ENCODE measurements at places on chromosomes 11 and 22. TPM values are rescaled to one million over a fixed set of nuclear protein-coding genes. Genes with fewer than 3 reads are reported as not detected.

GRCh38 chr11:60724420-60724819, at the start of gene MS4A18:
Gene MS4A18, plus strand, starts transcription at chr11:60724720.
- H3K27ac ChIP-seq, result no peak within 1 kb of the TSS
- H3K27me3 ChIP-seq, result peaks cover 8% of the 10 kb centered on the region
- DNase-seq, result no peak

GRCh38 chr11:132681971-132682370, 850.3 kb downstream of the OPCML start:
- peaks cover 8% of the 10 kb centered on the region for H3K27me3 ChIP-seq
- no peaks in the 10 kb centered on the region for H3K36me3 ChIP-seq
- no peak overlapping the region for H3K4me3 ChIP-seq

- no peak for DNase-seq
- peaks cover 18% of the 10 kb centered on the region for H3K36me3 ChIP-seq
- H3K4me3 ChIP-seq, result no peak overlapping the region
- H3K27me3 ChIP-seq, result peaks cover 2% of the 10 kb centered on the region
- peaks cover 69% of the 10 kb centered on the region for H3K4me1 ChIP-seq
These were observed 30.8 kb upstream of the SORL1 start for GRCh38 chr11:121421149-121421901.

- no peaks in the 10 kb centered on the region for H3K4me1 ChIP-seq
- H3K36me3 ChIP-seq, result no peaks in the 10 kb centered on the region
- peaks cover 5% of the 10 kb centered on the region for H3K27me3 ChIP-seq
- no peak overlapping the region for H3K27ac ChIP-seq
- DNase-seq, result no peak
These were observed 31.7 kb upstream of the APLP2 start for GRCh38 chr11:130037881-130038585.

DNA sequence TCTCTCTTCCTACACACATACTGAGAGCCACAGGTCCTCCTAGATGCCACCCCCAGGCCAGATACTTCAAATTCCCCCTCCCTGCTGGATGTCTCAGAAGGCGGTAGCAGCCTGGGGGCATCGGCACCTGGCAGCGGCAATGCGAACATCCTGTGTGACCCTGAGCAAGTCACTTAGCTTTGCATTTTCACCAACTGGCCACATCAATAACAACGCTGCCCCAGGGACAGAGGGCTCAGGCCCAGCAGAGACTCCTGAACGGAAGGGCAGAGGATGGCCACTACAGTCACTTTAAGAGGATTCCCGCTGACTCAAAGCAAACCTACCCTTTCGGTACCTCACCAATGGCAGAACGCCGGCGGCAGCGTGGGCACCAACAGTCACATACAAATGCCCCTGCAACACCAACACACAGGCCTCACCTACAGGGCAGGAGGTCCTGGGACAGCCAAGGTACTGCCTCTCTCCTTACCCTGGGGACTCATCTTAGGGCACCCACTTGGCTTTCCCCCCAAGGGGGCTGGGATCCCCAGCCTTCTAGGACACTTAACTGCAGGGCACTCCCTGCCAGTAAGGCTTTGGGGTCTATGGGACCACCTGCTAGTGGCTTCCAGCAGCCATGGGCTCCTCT, 1.6 kb downstream of the LMO1 start:
- H3K27ac ChIP-seq, result no peak overlapping the region
- peaks cover 57% of the 10 kb centered on the region for H3K27me3 ChIP-seq
- H3K4me3 ChIP-seq, result no peak overlapping the region
- no peak for DNase-seq
- peaks cover 6% of the 10 kb centered on the region for H3K4me1 ChIP-seq

DNA sequence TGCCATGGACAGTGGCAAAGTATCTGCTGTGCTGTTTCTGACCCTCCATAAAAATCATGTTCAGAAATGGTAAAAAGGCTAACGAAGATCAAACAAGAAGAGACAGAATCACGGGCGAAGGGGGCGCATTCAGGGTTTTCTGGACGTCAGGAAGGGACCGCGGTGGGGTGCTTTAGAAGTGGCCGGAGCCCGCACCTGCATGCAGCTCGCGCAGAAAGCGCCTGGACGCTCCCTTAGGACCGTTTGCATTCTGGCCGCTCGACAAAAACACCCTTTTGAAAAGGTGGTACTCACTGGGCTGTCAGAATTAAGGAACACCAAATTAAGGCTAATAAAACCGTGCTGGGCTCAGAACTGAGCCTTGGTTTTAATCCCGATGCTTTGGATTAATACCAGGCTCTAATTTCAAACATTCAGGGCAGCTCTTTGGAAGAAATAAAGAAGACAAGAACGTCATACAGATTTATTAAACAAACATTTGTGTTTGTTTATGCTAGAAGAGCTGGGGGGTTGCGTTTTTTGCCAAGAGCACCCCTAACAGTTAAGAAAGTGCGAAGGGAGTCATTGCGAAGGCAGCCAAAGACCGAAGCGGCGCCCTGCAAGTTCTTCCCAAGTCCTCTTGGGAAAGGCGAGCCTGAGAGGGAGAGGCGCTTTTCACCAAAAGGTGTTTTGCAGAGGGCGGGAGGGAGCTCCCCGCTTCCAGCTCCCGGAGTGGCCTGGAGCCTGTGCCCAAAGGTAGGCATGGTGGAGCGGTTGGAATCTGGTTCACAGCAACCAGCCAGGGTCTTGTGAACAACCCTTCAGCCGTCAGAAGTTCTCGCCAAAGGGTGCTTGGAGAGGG, 47.7 kb upstream of the DBX1 start:
- peaks cover 40% of the 10 kb centered on the region for H3K27me3 ChIP-seq
- no peak for DNase-seq
- no peaks in the 10 kb centered on the region for H3K4me1 ChIP-seq
- no peak overlapping the region for H3K27ac ChIP-seq
- H3K4me3 ChIP-seq, result no peak overlapping the region
- no peaks in the 10 kb centered on the region for H3K36me3 ChIP-seq

GRCh38 chr11:66420671-66421476, at the start of gene NPAS4:
Gene NPAS4, plus strand, starts transcription at chr11:66421035. Its CDS starts 145 bp downstream, at chr11:66421180.
- H3K36me3 ChIP-seq, result no peaks in the 10 kb centered on the region
- H3K4me1 ChIP-seq, result peaks cover 13% of the 10 kb centered on the region
- no peak for DNase-seq
- H3K27me3 ChIP-seq, result peaks cover 24% of the 10 kb centered on the region

DNA sequence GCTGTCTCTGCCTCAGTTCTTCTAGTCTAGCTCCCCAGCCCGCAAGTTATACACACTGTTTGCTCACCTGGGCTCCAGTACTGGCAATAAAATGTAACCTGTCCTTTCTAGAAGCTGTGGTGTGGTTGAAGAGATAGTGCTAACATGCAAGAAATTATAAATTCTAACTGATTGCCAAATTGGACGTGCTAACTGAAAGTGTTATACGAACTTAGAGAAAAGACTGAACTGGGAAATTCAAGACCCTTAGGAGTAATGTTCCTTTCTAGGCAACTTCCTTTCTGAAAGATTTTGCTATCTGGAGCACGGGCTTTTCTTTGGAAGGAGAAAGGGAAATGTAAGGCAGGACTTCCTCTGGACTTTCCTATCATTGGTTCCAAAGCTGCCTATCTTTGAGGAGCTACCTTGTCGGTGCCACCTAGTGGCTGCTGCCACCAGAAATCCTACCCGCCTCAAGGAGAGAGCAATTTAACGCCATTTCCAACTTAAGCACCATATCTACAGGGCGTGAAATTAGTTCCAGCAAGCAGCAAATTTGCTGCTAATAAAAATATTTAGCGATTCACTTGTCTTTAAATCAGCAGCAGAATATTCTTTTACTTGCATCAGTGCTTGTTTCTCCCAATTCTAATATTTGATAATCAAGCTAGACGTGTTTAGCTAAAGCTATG, 12.7 kb upstream of the TMEM218 start:
- no peak overlapping the region for H3K4me3 ChIP-seq
- H3K4me1 ChIP-seq, result no peaks in the 10 kb centered on the region
- H3K36me3 ChIP-seq, result no peaks in the 10 kb centered on the region
- DNase-seq, result peak; percentile 53
- H3K27ac ChIP-seq, result no peak overlapping the region

- H3K4me3 ChIP-seq, result no peak overlapping the region
- DNase-seq, result no peak
- H3K27ac ChIP-seq, result no peak overlapping the region
- no peaks in the 10 kb centered on the region for H3K36me3 ChIP-seq
- peaks cover 2% of the 10 kb centered on the region for H3K27me3 ChIP-seq
These were observed 15.9 kb downstream of the MOGAT2 start for GRCh38 chr11:75733431-75734107.

GRCh38 chr11:43895601-43896000, 15.0 kb downstream of the ALKBH3 start:
- no peaks in the 10 kb centered on the region for H3K4me1 ChIP-seq
- H3K27ac ChIP-seq, result no peak overlapping the region
- H3K36me3 ChIP-seq, result peaks cover 51% of the 10 kb centered on the region
- H3K27me3 ChIP-seq, result no peaks in the 10 kb centered on the region
- no peak overlapping the region for H3K4me3 ChIP-seq
- no peak for DNase-seq

- H3K36me3 ChIP-seq, result no peaks in the 10 kb centered on the region
- H3K27ac ChIP-seq, result no peak overlapping the region
- H3K27me3 ChIP-seq, result no peaks in the 10 kb centered on the region
These were observed 331.4 kb downstream of the DLG2 start for GRCh38 chr11:85295694-85296271.

DNA sequence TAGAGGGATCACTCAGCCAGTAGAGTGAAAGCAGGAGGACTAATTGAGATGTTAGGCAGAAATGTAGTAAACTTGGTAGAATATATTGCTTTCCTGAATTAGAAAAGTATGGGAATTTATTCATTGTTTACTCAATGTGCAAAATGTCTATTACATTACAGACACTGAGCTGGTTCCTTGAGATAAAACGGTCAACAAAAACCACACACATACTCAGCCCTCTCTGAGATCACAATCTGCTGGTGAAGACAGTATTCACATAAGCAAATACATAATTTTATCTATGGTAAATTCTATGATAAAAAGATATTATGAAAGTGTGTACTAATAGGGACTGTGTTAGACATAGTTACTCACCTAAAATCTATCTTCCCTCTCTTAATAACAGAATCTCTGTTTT, 833.5 kb downstream of the KCNA4 start:
- DNase-seq, result no peak
- H3K4me1 ChIP-seq, result no peaks in the 10 kb centered on the region
- no peak overlapping the region for H3K27ac ChIP-seq
- H3K27me3 ChIP-seq, result no peaks in the 10 kb centered on the region
- H3K4me3 ChIP-seq, result no peak overlapping the region

Gene PHLDA2
- 1.3 TPM for total RNA-seq

Gene ANKRD13D
- total RNA-seq, result 179 TPM

Data from activated CD8-positive, alpha-beta T cell treated with anti-CD3 and anti-CD28 coated beads, Interleukin-2, amount 10 ng/mL, durations not matched to agents 7 days and 5 days (primary cell).